Activated CD4-positive, alpha-beta T cell treated with anti-CD3 and anti-CD28 coated beads for 4 hours (primary cell): ENCODE measurements at places on chromosomes 16 and 17.

DNA sequence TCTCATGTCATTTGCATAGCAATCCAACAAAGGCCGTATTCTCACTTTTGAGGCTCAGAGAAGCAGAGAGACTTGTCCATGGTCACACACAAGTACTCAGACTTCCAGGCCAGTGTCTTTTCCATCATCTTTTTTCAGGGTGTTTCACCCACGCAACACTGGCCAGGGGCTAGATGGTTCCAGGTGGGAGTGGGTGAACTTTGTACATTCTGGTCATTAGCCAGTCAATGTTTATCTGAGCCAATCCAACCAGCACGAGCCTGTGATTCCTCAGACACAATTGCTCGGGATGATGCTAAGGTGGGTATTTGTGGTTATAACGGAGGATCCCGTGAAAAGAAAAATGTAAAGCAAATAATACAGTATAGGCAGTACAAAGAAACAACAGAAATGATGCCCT is 56.3 kb downstream of the ZFHX3 start:
- no peak for DNase-seq

DNA sequence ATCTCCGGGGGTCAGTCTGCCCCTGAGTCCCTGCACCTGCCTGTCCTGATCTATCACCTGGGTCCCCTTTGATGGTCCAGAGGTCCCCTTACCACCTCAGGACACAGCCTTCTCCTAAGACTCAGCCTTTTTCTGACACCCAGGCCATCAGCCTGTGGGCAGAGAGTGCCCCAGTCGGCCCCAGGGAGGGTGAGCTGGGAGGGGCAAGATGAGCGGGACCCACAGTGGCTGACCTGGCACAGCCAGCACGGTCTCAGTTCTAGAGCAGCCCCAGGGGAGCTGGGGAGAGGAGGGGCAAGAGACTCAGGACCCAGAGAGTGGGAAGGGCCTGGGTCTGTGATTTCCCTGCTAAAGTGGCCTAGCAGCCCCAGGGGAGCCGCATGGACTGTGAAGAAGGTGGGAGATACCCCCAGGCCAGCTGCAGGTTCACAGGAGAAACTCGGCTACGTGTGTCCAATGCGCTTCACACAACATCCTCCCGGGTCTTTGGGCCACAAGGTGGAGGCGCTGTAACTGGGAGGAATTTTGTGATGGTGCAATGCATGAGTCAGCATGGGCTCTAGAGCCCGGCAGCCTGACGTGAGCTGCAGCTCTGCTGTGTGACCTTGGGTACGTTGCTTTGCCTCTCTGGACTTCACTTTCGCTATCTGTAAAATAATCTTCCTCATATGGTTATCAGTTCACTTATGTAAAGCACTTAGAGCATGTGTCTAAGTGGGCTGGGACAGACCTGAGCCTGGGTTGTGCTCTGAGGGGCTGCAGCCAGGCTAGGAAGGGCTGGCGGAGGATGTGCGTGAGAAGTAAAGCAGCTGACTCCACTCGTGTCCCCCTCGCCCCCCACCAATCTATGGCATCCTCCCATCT is 67.2 kb upstream of the LHX1 start:
- DNase-seq, result no peak

GRCh38 chr16:86050591-86051367 is 151.8 kb downstream of the IRF8 start:
- DNase-seq, result no peak

DNA sequence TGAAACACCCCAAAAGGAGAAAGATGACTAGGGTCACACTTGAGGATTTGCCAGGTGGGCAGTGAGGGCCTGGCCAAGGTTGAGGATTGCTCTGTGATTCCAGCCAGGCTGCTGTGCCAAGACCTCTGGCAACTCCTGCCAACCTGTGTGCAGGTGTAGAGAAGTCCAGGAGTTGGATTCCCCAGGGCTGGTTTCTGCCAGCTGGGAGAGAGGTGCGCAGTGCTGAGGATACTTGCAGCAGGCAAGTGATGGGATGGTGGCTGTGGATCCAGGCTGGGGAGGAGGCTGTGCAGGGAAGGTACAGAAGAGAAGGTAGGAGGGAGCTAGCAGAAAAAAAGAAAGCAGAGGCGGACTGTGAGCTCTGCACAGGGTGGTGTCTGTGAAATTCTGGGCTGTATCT is 6.6 kb downstream of the RIPOR1 start:
- DNase-seq, result no peak

GRCh38 chr17:7190276-7190917 is 11.2 kb upstream of the ASGR1 start:
- DNase-seq, result no peak

DNA sequence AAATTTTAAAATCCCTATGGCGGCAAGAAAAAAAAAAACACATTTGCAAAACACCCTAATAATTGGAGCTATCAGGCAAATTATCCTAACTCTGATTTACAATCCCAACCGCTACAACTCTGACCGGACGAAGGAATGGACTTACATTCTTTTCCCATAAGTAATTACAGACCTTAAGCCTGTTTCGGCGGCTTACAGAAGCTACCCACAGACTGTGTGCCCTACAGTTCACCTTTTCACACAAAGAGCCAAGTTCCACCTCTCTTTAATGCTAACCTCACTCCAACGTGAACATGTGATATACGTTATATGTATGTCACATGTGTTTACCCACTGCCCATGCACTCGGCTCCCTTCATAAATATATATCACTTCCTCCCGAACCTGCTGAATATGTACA is 8.7 kb upstream of the MEAK7 start:
- DNase-seq, result no peak

GRCh38 chr17:5933430-5933829 is 136.7 kb upstream of the WSCD1 start:
- no peak for DNase-seq

DNA sequence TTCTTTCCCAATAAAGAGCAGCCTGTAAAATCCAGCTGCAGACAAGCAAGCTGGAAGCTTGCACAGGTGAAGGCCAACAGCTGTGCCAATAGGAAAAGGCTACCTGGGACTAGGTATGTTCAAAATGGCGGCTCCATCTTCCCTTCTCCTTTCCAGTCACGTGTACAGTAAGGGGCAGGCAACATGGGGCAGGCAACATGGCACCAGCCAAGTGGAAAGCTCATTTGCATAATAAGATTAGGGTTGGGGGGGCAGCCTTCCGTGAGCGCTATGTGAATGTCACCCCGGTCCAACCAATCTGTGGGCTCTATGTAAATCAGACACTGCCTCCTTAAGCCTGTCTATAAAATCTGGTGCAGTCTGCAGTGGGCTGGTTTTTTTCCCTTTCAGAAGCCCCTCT is 31.3 kb downstream of the TVP23A start:
- no peak for DNase-seq

GRCh38 chr16:6940968-6941367 is 391.7 kb upstream of the RBFOX1 start:
- DNase-seq, result no peak

- DNase-seq, result no peak
These were observed 49.3 kb downstream of the ZNF652 start for GRCh38 chr17:49312722-49313121.
